GM23338 (cell line): ENCODE measurements at places on chromosomes 7 and 10.
A peak's percentile ranks its signal among the peaks of the same experiment; 100 is the strongest.

DNA sequence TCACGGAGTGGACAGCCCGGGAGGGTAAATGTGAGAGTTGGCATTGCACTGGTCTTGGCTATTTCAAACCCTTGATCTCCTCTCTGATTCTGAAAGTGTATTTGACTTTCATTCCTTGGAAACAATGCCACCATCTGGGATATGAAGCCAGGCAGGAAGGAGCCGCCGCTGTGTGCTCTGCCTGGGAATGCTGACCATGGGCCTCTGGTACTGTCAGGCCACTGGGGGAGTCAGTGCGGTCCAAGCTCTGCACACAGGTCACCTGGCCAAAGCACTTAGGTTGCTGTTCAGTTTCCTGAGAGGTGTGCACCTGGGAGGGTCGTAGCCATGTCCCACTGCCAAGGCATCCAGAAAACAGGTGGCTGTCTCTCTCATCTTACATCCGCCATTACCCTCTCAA lies 68.5 kb upstream of the SHH start:
- DNase-seq: no peak

GRCh38 chr10:86871563-86872183 lies 85.7 kb downstream of the MMRN2 start:
- DNase-seq: peak; percentile 90

DNA sequence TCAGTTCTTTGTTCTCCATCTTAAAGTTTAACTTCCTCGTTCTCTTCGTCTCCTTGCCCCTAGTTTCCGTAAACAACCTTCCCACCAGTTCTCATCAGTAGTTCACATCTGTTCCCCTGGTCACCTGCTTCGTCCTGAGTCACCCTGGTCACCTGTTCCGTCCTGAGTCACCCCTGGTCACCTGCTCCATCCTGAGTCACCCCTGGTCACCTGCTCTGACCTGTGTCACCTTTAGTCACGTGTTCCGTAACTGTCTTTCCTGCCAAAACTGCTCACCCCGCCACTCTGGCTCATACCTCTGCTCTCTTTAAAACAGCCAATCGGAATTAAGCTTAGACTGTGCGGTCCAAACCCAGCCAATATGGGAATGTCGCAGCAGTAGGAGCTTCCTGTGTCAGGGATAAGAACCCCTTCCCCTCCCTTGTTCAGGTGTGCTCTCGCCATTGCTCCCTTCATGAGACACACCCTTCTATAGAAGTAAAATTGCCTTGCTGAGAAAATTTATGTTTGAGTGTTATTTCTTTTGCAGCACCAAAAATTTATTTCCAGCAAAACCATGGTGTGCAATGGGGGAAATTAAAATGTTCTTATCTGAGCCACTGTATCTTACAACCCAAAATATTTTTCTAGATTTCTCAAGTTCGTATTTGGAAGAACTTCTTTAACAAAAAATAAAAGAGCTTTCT lies 112.2 kb downstream of the VIM start:
- no peak for DNase-seq

DNA sequence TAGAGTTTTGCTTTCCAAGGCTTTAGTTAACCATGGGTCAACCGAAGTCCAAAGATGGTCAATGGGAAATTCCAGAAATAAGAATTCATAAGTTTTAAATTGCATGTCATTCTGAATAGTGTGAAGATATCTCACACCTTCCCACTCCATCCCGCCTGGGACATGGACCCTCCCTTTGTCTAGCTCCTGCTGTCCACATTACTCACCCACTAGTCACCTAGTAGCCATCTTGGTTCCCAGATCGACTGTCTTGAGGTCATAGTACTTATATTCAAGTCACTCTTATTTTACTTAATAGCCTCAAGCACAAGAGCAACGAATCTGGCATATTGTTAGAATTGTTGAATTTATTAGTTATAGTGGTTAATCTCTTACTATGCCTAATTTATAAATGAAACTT lies 366.6 kb downstream of the PRPF18 start:
- DNase-seq: no peak

DNA sequence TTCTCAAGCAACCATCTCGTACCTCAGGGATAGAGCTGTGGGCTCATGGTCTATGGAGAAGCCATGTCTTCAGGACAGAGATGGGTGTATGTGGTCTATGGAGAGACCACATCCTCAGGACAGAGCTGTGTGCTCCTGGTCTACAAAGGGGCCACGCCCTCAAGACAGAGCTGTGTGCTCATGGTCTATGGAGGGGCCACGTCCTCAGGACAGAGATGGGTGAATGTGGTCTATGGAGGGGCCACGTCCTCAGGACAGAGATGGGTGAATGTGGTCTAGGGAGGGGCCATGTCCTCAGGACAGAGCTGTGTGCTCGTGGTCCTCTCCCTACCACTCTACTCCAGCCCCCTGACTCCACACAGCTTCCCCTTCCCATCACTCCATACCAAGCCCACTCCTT lies 117.8 kb downstream of the WDR37 start:
- no peak for DNase-seq

- DNase-seq: no peak
Measured at GRCh38 chr10:117933036-117933435, 113.7 kb downstream of the RAB11FIP2 start.

GRCh38 chr10:61964059-61964709 lies 62.7 kb downstream of the ARID5B start:
- DNase-seq: no peak

- no peak for DNase-seq
Measured at GRCh38 chr10:34015700-34016099, 681.2 kb upstream of the NRP1 start.

DNA sequence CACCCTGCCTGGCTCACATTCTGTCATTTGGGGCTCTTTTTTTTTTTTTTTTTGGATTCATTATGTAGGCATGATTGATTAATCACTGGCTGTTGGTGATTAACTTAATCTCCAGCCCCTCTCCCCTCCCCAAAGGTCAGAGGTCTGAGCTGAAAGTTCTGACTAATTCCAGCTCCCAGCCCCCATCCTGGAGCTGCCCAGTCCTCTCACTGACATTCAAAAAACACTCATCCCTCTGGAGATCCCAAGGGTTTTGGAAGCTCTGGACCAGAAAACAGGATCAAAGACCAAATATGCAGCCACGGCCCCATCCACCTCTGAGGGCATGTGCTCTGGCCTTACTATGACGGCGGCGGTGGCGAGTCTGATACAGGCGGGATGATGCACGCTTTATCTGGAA lies 53.8 kb downstream of the RBM17 start:
- no peak for DNase-seq

DNA sequence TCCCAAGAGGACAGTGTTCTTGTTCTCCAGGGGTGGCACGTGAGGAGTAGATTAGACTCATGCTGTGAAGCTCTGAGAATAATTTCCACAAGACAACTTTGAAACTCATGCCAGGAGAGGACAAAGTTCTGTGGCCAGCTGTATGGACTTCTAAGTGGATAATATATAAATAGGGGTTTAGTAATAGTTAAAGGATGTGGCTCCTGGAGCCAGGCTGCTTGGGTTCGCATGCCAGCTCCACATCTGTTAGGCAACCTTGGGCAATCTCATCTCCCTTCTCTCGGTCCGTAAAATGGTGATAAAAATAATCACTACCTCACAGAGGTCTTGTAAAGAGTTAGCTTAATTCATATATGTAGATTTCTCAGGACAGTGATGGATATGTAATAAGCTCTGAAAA lies 35.8 kb downstream of the ACSL5 start:
- DNase-seq: no peak

DNA sequence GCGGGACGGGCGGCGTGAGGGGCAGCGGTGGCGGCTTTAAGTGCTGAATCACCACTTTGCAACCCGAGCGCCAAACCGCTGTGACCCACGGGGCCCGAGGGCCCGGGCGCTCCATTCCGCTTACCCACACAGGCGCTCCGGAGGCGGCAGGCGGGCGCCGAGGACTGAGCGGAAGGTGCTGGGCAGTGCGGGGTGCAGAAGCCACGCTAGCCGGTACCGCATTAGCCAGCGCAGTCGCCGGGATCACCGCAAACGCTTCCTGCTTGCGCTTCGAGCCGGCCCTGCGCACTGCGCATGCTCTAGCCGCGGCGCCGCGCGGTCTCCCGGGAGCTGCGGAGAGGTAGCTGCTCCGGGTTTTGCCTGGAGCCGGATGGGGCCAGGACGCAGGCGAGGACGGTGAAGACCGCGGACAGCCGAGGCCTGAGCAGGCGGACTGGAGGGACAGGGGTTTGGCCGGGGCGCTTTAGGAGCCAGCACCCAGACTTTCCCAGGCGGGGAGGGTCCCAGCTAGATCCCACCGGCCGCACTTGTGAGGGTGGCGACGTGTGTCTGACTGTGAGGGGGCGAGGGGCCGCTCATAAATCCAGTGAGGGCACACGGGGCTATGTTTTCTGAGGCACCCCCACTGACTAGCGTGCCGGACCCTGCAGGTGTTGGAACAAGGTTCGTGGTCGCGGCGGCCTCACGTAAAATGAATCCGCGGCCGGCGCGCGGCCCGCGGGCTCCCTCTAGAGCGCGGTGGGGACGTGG lies at the start of gene IDE:
Gene IDE, minus strand, starts transcription at position 296 of the 750 bp plus-strand sequence. Its CDS starts 74 bp downstream, at position 222.
- peak; percentile 94 for DNase-seq

- no peak for DNase-seq
Measured at GRCh38 chr10:23099079-23099478, 3.7 kb downstream of the MSRB2 start.

GRCh38 chr7:31074403-31075085 lies 22.4 kb downstream of the ADCYAP1R1 start:
- DNase-seq: no peak

DNA sequence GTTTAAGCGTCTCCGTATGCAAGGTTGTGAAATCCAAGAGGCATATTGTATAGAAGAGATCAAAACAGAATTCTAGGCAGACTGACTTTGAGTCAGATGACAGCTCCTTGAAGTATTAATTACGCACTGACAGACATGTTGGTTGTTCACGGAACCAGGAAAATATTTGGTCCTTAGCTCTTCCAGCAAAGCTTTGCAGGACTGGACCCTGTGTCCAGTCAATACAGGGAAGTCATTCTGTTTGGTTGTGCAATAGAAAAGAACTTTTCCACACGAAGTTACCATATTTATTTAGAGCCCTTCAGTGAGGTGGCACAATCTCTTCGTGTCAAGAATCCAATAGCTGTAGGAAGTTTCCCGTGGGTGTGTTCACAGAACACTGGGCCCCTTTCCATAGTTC lies 205.3 kb downstream of the ARHGAP21 start:
- DNase-seq: no peak

- peak; percentile 27 for DNase-seq
Measured at GRCh38 chr10:97016728-97017473, 168.9 kb downstream of the SLIT1 start.

GRCh38 chr7:131321656-131322055 lies 6.0 kb upstream of the MKLN1 start:
- DNase-seq: no peak

- no peak for DNase-seq
Measured at GRCh38 chr7:55258631-55259030, 106.5 kb upstream of the LANCL2 start.

GRCh38 chr10:112763916-112764520 lies 186.0 kb upstream of the TCF7L2 start:
- no peak for DNase-seq

GRCh38 chr7:49398746-49399145 lies 374.7 kb upstream of the VWC2 start:
- DNase-seq: no peak

- peak; percentile 66 for DNase-seq
Measured at GRCh38 chr7:1669064-1669951, 769 bp upstream of the ELFN1 start.

GRCh38 chr7:148474481-148475025 lies 116.0 kb upstream of the C7orf33 start:
- DNase-seq: no peak
